Kidney (tissue), 22 donors: ENCODE measurements at places on chromosomes 13 and 19. TPM values are rescaled to one million over a fixed set of nuclear protein-coding genes. Genes with fewer than 3 reads are reported as not detected.

RYR1 gene
- total RNA-seq = 2.8 TPM

UPF1 gene
- 70.1 TPM for total RNA-seq

ZBTB32 gene
- total RNA-seq = 1.8 TPM

ACP4 gene
- not detected for total RNA-seq

SLC6A16 gene
- 3.7 TPM for total RNA-seq

KCNRG gene
- total RNA-seq = 0.69 TPM

SF3A2 gene
- total RNA-seq = 64.1 TPM

URAD gene
- not detected for total RNA-seq

DNA sequence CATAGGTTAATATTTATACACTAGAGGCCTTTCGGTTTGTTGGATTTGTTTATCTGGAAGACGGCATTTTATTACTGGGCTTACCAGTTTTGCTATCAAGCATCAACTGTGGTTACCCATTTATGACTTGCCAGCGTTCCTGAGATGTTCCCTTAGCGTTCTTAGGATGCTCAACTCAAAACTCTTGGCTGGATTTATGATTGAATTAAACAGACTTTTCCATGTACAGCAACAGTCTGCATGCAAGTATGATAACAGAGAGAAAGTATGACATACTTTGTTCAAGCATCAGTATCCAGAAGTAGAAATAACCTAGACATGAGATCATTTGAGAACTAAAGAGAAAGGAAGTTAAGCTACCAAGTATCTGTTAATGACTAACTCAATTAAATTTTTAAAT is 29.9 kb upstream of the RNF113B start:
- no peak for DNase-seq
- H3K4me1 ChIP-seq = peaks cover 14% of the 10 kb centered on the region
- no peak overlapping the region for H3K4me3 ChIP-seq
- H3K27me3 ChIP-seq = no peaks in the 10 kb centered on the region
- no peaks in the 10 kb centered on the region for H3K36me3 ChIP-seq

DNA sequence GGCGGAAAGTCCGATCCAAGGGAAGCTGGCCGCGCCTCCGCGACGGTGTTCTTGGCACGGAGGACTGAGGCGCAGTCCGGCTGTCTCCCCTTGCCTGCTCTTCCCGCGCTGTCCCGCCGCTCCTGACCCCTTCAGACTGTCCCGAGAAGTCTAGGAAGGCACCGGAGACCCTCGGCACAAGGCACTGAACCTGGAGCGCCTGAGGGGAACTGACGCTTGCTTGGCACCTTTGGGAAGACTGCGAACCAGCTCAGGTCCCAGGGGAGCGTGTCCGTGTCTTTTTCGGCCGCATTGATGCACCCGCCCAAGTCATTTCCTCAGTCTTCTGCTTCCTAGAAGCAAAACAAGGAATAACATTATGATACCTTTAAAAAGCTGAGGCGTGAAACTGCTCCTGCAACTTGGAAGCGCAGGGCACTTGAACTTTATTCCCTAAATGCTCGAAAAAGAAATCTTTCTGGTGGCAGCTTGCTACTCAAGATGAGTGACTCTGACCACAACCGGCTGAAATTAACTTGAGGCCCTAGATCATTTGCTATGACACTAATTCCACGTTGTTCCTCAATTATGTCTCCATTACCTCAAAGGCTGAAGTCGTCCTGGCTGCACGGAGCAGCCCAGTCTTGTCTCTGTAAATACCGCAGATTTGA is 735 bp upstream of the FLT1 start:
- H3K4me3 ChIP-seq = no peak overlapping the region
- H3K27me3 ChIP-seq = peaks cover 48% of the 10 kb centered on the region
- peak overlapping the region; percentile 64 for H3K27ac ChIP-seq
- H3K36me3 ChIP-seq = no peaks in the 10 kb centered on the region
- H3K4me1 ChIP-seq = no peaks in the 10 kb centered on the region
- DNase-seq = no peak

- no peak overlapping the region for H3K27ac ChIP-seq
- DNase-seq = no peak
- H3K4me1 ChIP-seq = no peaks in the 10 kb centered on the region
- no peak overlapping the region for H3K4me3 ChIP-seq
- H3K36me3 ChIP-seq = no peaks in the 10 kb centered on the region
Observed at GRCh38 chr19:17549085-17549740, 6.2 kb upstream of the COLGALT1 start.

- H3K4me3 ChIP-seq = peak overlapping the region; percentile 64
- no peaks in the 10 kb centered on the region for H3K27me3 ChIP-seq
- DNase-seq = peak; percentile 87
- H3K4me1 ChIP-seq = no peaks in the 10 kb centered on the region
Observed at GRCh38 chr19:57664269-57665127, 4.2 kb upstream of the ZSCAN4 start.

GRCh38 chr19:48728911-48729664 is 9.6 kb upstream of the MAMSTR start:
- no peak overlapping the region for H3K27ac ChIP-seq
- H3K4me3 ChIP-seq = no peak overlapping the region
- no peaks in the 10 kb centered on the region for H3K36me3 ChIP-seq
- H3K4me1 ChIP-seq = no peaks in the 10 kb centered on the region
- H3K27me3 ChIP-seq = no peaks in the 10 kb centered on the region

GRCh38 chr19:38383184-38383583 is 4.7 kb downstream of the GGN start:
- H3K27ac ChIP-seq = no peak overlapping the region
- no peak for DNase-seq
- no peak overlapping the region for H3K4me3 ChIP-seq
- H3K4me1 ChIP-seq = no peaks in the 10 kb centered on the region
- peaks cover 15% of the 10 kb centered on the region for H3K36me3 ChIP-seq

GRCh38 chr13:85700906-85701305 is 98.3 kb downstream of the SLITRK6 start:
- H3K4me3 ChIP-seq = no peak overlapping the region
- no peaks in the 10 kb centered on the region for H3K36me3 ChIP-seq
- no peak for DNase-seq
- no peaks in the 10 kb centered on the region for H3K27me3 ChIP-seq
- H3K27ac ChIP-seq = no peak overlapping the region
- no peaks in the 10 kb centered on the region for H3K4me1 ChIP-seq

GRCh38 chr13:76887076-76887563 is 915 bp upstream of the KCTD12 start:
- H3K27ac ChIP-seq = peak overlapping the region; percentile 29
- peak overlapping the region; percentile 68 for H3K4me3 ChIP-seq
- DNase-seq = peak; percentile 64
- H3K36me3 ChIP-seq = no peaks in the 10 kb centered on the region
- H3K4me1 ChIP-seq = no peaks in the 10 kb centered on the region
- H3K27me3 ChIP-seq = no peaks in the 10 kb centered on the region

GRCh38 chr13:72255908-72256307 is 388.9 kb upstream of the DACH1 start:
- no peak overlapping the region for H3K27ac ChIP-seq
- no peaks in the 10 kb centered on the region for H3K36me3 ChIP-seq
- no peaks in the 10 kb centered on the region for H3K27me3 ChIP-seq

DNA sequence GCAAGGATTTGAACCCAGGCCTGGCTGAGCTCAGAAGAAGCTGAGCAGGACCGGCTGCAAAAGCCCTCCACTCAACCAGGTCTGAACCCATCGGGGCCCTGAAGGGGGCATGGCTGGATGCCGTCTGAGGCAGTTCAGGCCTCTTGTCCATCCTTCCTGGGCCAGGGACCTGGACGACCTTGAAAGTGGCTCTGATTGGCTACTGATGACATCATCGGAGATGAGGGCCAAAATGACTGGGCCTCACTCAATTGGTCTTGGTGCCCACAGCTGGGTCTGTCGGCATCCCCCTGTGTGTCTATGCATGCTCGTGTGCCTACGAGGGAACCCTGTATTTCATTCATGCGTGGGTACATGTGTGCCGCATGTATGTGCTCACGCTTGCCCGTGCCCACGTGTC is 71.8 kb downstream of the PTPRS start:
- peaks cover 14% of the 10 kb centered on the region for H3K36me3 ChIP-seq
- H3K27me3 ChIP-seq = no peaks in the 10 kb centered on the region
- no peak for DNase-seq
- H3K27ac ChIP-seq = no peak overlapping the region
- H3K4me1 ChIP-seq = no peaks in the 10 kb centered on the region

- no peaks in the 10 kb centered on the region for H3K36me3 ChIP-seq
- H3K27me3 ChIP-seq = no peaks in the 10 kb centered on the region
- H3K4me3 ChIP-seq = no peak overlapping the region
Observed at GRCh38 chr19:13399746-13400145, 106.5 kb downstream of the CACNA1A start.

- no peaks in the 10 kb centered on the region for H3K4me1 ChIP-seq
- H3K36me3 ChIP-seq = no peaks in the 10 kb centered on the region
- H3K27ac ChIP-seq = no peak overlapping the region
- no peak for DNase-seq
Observed at GRCh38 chr13:58476206-58476918, 844.8 kb downstream of the PCDH17 start.

DNA sequence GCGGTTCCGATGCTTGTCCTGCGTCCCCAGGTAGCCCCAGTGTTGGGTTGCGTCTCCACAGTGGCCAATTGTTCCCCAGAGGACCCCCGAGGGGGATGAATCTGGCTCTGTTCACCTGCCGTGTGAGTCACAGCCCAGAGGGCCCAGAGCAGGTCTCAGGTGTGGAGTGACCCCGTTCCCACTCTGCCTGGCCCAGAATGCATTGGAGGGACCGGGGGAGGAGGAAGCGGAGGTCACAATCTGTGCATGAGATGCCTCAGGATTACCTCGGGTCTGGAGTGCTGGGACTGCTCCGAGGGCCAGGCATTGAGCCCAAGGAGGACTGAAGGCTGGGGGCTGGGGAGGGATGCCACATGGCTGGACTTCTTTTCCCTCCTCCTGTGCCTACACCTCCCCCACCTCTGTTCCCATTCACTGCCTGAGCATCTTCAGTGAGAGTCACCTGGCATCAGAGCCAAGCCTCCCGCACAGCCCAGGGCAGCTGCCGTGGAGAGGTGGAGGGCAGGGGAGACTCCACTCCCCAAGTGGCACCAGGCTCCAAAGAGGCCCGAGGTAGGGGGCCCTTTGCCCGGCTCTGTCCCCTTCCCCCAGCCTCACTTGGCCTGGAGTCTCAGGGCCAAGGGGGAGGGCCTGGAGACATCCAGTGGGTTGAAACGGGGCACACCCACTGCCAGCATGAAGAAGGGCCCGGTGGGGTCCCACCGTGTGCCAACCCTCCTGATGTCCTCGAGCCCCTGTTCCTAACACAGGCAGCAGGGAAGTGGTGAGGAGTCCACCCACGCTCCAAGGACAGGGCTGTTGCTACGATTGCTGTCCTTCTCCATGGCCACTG is 81.1 kb downstream of the CHST8 start:
- H3K27me3 ChIP-seq = no peaks in the 10 kb centered on the region
- DNase-seq = no peak
- no peak overlapping the region for H3K4me3 ChIP-seq
- H3K27ac ChIP-seq = no peak overlapping the region
- no peaks in the 10 kb centered on the region for H3K4me1 ChIP-seq

DNA sequence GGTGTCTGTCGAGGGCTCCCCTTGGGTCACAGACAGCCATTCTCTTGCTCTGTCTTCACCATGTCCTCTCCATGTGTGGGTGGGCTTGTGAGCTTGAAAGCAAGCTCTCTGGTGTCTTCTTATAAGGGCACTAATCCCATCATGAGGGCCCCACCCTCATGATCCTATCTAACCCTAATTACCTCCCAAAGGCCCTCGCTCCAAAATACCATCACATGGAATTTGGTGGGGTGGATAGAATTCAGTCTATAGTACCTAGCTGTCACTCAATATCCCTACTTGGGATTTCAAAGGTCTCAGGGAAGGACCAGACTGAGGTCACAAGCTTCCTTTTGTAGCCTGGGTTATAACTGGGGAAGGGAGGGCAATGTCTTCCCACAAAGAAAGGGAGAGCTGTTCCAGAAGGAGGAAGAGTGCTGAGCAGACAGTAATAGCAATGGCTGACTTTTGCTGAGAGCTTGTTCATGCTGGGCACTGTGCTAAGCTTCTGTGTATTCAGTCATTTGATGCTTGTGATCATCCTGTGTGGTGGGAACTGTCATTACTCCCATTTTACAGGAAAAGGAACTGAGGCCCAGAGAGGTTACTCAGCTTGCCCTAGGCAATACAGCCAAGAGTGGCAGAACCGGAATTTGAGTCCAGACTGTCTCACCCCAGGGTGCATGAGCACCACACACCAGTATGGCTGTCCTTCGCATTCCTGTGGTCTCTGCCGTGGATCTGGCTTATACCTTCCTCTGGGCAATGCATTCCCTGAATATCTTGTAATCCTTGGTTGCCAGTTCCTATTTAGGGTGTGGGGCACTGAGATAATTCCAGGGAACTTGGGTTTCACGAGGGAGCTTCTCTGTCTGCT is 8.2 kb downstream of the FXYD5 start:
- H3K4me1 ChIP-seq = no peaks in the 10 kb centered on the region
- H3K36me3 ChIP-seq = no peaks in the 10 kb centered on the region
- H3K27ac ChIP-seq = no peak overlapping the region
- no peaks in the 10 kb centered on the region for H3K27me3 ChIP-seq

DNA sequence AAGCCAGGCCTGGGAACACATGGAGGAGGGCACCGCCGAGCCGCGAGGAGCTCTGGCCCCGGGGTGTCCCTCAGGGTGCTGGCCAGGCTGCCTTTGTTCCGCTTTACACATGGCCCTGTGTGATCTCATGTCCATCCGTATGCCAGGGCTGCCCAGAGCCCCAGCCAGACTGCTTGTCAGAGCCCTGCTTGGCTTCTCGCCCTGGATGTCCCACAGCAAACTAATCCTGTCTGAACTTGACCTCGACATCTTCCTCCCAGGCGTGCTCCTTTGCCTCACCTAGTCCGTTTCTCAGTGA is 14.3 kb downstream of the BCKDHA start:
- no peaks in the 10 kb centered on the region for H3K36me3 ChIP-seq
- H3K27ac ChIP-seq = no peak overlapping the region
- DNase-seq = no peak
- H3K4me1 ChIP-seq = no peaks in the 10 kb centered on the region
- H3K4me3 ChIP-seq = no peak overlapping the region

DNA sequence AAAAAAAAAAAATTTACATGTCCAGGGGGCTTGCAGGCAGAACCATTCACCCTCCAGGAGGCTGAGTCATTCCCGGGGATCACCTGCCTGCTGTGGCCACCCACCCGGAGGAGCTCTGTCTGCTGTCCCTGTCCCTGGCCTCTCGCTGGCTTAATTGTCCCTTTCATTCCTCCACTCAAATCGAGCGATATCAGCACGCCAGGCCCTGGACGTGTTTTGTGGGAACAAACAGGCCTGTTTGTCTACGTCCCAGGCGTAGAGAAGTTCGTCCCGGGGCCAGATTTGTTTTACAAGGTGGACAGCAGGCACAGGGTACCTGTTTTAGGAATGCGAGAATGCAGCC is 21.2 kb downstream of the SULT2B1 start:
- H3K4me3 ChIP-seq = no peak overlapping the region
- H3K27ac ChIP-seq = no peak overlapping the region
- peaks cover 4% of the 10 kb centered on the region for H3K4me1 ChIP-seq
- no peaks in the 10 kb centered on the region for H3K27me3 ChIP-seq
